ENCODE measurements at places on chromosomes 2 and 18.

- DNase-seq = no peak
Measured at GRCh38 chr2:6590442-6590841, 275.3 kb downstream of the CMPK2 start.

- DNase-seq = no peak
Measured at GRCh38 chr2:30707304-30707903, 99.8 kb downstream of the CAPN13 start.

GRCh38 chr2:101036562-101036961, 34.5 kb downstream of the RPL31 start:
- DNase-seq = no peak

DNA sequence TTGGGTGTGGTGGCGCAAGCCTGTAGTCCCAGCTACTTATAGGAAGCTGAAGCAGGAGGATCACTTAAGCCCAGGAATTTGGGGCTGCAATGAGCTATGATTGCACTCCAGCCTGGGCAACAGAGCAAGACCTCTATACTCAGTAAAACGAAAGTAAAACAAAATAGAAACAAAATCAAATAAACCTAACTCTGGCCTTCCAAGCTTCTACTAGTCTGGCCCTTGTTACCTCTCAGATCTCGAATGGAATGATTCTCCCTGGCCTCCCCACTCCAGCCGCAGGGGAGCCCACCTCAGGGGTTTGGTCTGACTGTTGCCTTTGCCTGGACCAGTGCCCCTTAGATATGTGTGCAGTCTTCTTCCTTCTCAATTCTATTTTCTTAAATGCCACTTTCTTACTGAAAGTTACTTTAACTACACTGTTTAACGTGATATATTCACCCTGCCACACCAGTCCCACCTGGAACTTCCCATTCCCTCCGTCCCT, 160.0 kb upstream of the GCFC2 start:
- no peak for DNase-seq

- DNase-seq = no peak
Measured at GRCh38 chr2:27059141-27059820, 7.8 kb downstream of the AGBL5 start.

- no peak for DNase-seq
Measured at GRCh38 chr2:3179208-3179607, 198.4 kb downstream of the EIPR1 start.

DNA sequence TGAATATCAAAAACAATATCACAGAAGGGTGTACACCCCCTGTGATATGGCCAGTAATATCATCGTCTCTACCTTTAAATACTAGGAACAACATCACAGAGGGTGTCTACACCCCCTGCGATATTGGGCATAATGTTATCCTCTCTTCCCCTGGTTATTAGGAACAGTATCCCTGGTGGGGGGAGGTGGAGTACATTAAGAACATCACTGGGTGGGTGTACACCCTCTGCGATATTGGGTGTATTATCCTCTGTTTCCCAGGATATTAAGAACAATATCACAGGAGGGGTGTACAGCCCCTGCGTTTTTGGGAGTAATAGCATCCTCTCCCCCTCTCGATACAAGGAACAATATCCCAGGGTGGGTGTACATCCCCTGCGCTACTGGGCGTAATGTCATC, 1932.8 kb downstream of the SUCLG1 start:
- DNase-seq = no peak

GRCh38 chr2:230757476-230757875, 44.8 kb downstream of the CAB39 start:
- DNase-seq = no peak

GRCh38 chr2:43840965-43841364, 2.2 kb downstream of the ABCG8 start:
- DNase-seq = no peak

- DNase-seq = no peak
Measured at GRCh38 chr2:216235462-216235861, 126.3 kb downstream of the XRCC5 start.

DNA sequence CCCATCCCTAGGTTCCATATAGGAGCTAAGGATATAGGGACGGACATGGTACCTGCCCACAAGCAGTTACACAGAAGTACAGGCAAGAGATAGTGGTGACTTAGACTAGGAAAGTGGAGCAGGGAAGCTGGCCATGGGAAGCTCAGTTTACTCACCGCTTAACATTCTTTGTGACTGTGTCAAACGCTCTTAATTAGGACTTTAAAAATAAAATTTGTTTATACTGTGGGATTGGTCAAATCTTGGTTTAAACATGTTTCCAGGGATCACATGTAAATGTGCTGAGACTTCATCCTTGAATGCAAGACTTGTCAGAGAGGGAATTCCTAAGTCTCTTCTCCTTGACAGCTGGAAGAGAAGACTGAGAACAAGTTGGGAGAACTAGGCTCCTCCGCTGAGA, 107.3 kb downstream of the MTCL1 start:
- DNase-seq = no peak

DNA sequence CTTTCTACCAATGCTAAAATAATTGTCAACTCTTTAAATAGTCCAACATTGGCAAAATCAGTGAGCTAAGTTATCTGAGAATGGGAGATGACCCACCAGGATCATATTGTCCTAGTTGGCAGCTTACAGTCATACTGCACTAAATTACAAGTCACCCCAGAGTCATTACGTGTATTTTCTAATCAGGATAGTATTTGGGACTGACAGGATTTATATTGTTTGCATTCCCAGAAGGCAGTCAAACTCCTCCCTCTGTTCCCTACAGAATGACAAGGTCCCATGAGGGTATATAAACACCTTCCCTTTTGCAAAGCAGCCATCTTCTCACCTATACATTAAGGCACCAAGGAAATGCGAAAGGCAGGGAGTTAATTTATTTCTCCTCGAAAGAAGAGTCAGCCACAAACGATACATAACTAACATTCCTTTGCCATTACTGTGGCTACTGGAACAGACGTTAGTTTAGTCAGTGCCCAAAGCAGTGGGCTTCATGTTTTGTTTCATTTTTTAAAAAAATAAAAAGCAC, 125.3 kb downstream of the ANTXR1 start:
- no peak for DNase-seq

DNA sequence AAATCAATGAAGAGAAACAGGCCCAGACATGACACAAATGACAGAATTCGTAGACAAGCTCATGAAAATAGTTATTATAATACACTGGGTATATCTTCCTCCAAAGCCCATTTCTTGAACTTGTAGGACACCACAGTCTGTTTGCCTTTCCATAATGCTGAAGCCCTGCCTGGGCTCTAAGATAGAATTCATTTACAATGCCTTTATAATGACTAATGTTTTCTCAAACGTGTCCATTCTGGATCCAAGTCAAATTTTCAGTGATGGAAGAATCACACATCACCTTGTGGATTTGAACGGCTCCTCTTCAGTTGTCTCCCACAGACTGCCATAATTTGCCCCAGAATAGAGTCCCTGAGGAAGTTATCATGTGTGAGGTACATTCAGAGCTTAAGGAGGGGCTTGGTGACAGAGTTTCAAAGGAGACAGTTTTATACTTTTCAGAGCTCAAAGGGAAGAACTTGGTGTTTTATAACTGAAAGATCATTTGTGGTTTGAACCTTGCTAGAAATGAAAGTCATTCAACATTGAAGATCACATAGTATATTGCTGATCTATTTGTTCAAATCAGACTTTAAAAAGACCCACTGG, 38.2 kb downstream of the CASP8 start:
- no peak for DNase-seq

- DNase-seq = no peak
Measured at GRCh38 chr2:121904656-121905055, 149.2 kb downstream of the TSN start.

- no peak for DNase-seq
Measured at GRCh38 chr2:11417946-11418585, 47.9 kb downstream of the E2F6 start.

DNA sequence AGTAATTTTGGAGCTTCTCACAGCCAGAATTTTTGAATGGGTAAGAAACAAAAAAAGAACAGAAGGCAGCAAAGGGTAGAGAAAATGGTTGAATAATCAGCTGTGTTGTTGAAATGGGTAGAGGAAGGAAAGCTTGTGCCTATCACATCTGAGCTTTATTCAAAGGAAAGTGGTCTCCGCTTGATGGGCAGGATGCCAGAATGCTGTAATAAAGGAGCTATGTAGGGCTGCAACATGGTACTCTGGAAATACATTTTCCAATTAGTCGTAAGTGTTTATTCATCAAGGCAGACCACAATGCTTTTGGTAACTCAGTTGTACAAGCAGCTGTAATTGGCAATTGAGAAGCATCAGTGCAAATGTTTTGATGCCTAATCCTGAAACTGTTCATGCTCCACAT, 196.9 kb downstream of the ICOS start:
- no peak for DNase-seq

DNA sequence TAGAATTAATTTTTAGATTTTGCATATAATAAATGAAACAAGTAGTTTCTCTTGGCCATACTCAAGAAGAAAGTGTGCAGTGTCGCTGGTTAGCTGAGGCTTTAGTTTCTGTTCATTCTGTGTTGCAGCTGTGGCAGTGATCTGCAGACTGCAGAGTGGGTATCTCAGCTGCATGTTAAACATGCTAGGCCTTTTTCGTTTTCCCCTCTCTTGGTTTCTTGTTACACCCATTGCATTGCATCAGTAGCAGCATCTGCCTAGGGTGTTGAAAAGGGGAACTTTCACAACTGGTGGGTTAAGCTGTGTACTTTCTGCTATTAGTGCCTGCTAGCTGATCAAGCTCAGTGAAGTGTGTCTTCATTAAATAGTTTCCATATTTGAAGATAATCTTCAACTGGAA, 51.3 kb downstream of the ACSL3 start:
- DNase-seq = no peak

GRCh38 chr18:13577781-13578180, 148.6 kb downstream of the FAM210A start:
- DNase-seq = no peak

DNA sequence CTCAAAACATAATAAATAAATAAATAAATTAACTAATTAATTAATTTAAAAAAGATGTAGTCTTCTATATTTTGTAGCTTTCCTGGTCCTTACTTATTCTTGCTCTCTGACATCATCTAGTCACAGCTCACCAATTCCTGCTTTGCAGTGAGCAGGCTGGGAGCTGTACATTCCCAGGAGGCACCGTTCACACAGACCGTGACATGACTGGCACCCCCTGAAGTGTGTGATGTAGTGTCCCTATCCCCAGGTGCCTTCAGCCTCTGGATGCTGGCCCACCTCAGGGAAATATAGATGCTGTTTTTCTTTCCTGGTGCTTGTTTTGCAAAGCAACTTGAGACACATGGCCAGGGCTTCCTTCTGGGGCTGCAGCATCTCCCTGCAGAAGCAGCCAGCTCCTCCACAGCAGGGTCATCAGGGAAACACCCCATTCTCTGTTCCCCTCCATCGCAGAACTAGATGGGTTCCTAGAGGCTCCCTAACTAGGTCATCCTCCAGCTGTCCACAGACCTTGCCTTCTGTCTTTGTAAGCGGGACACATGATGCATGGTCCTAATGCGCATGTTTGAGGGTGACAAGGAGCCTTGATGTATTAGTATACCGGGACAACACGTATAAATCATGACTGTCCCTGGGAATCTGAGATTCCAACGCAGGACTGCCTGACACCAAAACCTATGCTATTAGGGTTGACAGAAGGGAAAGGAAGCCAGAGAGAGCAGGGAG, 76.4 kb downstream of the RHOB start:
- no peak for DNase-seq

DNA sequence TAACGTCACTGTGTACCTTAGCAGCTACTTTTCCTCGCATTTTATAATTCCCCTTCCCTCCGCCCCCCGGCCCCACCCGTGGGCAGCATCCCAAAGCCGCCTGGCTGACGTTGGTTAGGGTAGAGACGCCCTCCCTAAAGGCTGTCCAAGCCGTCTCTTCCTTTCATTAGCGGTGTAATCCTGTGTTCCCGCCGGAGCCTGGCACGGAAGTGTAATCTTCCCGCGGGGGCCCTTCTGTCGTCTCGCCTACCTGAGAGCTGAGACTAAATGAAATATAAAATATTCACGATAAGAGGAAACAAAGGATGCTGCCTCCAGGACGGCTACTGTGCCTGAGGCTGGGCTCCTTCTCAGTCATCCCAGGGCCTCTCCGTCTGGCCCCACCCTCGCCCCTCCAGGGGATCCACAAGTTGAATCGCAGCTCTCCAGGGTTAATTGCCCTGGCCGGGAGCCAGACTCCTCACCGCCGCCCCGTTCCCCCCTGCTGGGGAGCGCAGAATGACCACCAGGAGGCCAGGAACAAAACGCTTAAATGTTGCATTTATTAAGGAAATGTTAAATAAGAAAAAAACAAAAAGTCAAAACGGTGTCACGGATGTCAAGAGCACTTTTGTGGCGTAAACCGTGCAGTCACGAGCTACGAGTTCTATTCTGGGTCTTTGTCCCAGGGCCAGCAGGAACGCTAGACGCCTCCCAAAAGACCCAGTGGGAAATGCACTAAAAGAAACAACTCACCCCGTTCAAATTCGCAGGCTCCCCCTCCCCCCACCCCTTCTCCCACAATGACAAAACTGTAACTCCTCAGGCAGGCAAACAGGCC, 1.5 kb downstream of the RPRM start:
- no peak for DNase-seq

- DNase-seq = no peak
Measured at GRCh38 chr2:196473617-196474016, 165.9 kb upstream of the CCDC150 start.

- DNase-seq = no peak
Measured at GRCh38 chr18:52130624-52131301, 209.2 kb upstream of the DCC start.

- DNase-seq = no peak
Measured at GRCh38 chr2:43818761-43819160, 19.9 kb downstream of the ABCG5 start.

DNA sequence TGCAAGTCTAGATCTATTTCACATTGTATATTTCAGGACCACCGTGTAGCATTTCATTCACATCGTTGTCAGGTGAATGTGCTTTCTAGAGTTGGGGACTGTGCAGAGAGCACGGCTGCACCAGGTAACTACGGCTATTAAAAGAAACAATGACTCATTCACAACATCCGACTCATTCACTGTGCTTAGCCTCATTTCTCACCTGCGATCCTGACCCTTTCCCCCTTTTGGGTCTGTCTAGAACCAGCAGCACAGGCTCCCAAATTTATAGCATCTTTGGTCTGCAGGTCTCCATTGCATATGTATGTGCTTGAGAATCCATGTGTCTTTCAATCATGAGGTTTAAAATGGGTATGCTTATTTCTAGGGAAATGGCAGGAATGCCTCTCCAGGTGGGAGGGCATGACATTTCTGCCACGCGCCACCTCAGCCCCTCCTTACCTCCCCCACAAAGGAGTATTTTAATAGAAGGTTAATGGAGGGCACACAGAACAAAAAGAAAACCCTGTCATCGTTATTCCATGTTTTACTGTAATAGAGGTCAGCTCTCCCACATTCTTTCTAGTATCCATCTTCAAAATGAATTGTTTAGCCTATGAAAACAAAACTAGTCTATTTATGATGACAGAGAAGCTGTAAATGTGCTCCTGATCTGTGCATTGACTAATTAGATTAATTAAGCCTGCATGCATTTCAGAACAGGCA, 246.7 kb upstream of the EPHA4 start:
- no peak for DNase-seq

Measured in activated naive CD4-positive, alpha-beta T cell (primary cell).